ENCODE measurements at places on chromosomes 13 and 19.

DNA sequence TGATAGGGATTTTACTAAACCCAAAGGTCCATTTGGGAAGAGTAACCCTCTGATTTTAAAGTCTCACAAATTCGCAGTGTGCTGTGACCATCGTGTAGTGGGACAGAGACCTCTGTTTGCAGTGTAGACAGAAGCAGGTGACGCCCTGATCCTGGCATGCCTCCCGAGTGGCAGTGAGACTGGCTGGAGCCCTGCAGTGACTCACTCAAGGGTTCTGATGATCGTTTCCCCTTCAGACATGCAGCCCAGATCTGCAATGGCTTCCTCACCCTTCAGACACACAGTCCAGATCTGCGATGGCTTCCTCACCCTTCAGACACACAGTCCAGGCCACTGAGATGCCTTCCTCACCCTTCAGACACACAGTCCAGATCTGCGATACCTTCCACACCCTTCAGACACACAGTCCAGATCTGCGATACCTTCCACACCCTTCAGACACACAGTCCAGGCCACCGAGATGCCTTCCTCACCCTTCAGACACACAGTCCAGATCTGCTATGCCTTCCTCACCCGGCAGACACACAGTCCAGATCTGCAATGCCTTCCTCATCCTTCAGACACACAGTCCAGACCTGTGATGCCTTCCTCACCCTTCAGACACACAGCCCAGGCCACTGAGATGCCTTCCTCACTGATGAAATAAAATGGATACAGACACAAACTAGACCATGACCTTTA lies 125.2 kb downstream of the ATP11A start:
- DNase-seq = no peak

GRCh38 chr19:5823579-5824281 lies 15.8 kb downstream of the FUT6 start:
- DNase-seq = no peak

DNA sequence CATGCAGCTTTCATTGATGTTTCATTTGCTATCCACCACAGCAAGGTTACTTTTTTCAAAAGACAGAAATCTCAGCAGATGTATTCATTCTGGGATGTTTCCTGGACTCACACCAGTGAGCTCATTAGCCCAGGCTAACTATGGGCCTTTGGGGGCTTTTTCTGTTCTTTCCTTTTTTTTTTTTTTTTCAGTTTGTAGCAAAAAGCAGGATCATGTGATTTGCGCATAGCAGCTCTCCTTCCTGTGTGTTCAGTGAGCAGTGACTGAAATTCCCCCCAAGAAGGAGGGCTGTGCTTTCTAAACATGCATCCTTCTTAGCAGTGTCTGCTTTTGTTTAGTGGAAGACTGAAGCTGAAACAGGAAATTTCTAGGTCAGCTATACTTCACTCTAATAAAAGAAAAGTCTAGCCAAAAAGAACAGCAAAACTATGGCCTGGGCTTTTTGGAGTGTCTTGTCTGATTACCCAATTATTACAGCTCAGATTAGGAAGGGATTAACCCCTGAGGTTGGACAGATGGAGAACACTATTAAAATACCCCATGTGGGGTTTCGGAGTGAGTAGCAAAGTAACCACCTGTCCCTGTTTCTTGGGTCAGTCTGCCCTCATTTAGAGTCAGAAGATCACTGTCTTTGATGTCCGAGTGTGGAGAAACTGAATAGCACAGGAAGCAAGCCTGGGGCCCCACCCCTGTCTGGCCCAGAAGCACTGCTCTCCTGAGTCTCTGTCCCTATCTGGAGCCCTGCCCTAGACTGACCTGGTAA lies 8.9 kb upstream of the AMER2 start:
- no peak for DNase-seq

- no peak for DNase-seq
These were observed 221.2 kb upstream of the SOX1 start for GRCh38 chr13:111845621-111846351.

DNA sequence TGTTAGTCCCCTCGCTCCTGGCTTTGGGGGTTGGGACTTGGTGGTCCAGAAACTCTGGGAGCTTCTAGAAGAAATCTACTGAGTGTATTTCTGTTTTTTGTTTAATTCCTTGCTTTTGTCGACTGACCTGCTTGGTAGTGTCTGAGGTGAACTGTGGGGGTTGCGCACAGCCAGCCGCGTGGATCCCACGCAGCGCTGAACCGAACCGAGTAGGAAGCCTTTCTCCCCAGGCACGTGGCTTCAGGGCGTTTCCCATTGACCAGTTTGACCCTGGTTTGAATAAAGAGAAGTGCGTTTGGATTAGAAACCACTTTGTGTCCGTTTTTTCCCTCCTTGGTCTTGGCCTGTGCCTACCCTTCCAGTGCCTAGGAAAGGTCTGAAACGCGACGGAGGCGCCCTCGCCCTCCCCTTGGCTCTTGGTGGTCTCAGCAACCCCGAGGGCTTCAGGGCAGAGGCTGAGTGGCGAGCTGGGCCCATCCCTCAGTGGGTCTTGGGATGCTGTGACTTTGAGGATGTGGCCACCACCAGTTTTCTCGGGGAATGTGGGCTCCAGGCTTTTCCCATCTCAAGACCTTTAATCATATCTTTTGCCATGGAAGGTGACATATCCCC lies 2.7 kb upstream of the RPS15 start:
- no peak for DNase-seq

DNA sequence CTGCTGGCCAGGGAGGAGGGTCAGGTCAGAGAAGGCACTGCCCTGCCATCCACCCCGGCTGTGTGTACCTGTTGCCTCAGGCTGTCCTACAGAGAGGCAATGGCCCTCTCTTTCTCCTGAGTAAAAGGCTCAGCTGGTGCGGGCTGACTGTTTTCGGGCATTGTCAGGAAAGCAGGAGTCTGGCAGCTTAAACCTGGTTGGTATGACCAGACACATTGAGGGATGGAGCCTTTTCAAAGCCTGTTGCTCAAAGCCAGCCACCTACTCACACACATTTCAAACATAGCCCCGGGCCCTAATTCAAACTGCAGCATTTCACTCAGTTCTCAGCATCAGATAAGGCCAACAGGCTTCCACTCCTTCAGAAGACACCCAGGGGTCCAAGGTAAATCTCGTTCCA lies 61.8 kb upstream of the PDX1 start:
- DNase-seq = no peak

DNA sequence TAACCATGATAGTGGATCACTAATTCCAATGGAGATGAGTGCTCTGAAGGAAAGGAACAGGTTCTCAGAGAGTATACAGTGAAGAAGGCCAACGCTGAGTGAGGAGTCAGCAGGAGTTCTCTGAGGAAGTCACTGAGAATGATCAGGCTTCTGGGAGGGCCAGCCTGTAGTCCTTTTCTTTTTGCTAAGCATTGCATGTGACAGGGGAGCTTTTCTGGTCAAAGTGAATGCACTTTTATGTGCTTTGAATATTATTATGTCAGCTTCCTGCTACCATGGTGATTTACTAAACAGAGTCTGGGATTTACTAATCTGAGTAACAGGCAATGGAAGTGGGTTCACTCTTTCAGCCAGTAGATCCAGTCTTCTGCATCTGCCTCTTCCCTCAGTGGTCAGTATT lies 81.1 kb upstream of the SERP2 start:
- no peak for DNase-seq

Measured in sciatic nerve (tissue), 2 donors.